ENCODE measurements at places on chromosomes 2 and 18.

GRCh38 chr2:184040230-184040629 is 558.1 kb upstream of the ZNF804A start:
- no peak for DNase-seq

DNA sequence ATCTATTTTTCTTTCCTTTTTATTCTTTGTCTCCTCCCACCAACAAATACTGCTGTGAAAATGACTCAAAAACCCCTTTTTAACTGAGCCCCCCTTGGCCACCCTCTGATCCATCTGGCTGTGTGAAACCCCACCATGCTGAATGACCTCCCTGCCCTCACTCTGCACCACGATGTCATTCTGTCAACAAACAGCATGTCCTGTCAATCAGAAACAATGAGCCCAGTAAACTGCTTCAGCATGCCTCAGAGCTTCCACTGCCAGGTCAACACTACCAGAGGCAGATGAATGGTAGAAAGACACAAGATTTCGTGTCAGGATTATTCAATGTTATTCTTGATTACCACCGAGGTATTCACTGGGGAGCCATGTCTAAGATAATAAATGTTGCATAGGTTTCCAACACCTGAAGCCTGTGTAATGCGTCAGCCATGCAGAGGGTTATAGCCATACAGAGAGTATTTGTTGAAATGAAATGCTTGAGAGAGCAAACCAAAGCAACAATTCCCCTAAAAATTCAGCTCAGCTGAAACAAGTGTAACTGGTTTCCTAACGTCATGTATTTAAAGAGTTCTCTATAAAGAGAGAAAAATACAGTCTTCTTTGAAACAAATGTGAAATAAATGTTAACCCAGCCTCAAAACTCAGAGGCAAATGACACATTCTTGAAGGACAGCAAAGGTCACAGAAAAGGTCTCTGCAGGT is 76.7 kb downstream of the LRP2 start:
- DNase-seq, result no peak

GRCh38 chr18:52652391-52652790 is 312.4 kb downstream of the DCC start:
- no peak for DNase-seq

GRCh38 chr2:118250463-118250862 is 162.2 kb downstream of the INSIG2 start:
- DNase-seq, result no peak

All from stimulated activated CD4-positive, alpha-beta T cell treated with anti-CD3 and anti-CD28 coated beads, Interleukin-4, amount 100 ng/mL, for 1 hour (primary cell).